Peyer's patch (tissue), 4 donors: ENCODE measurements at places on chromosomes 2 and 18.

GRCh38 chr2:44524347-44524926 lies 162.7 kb downstream of the CAMKMT start:
- H3K36me3 ChIP-seq: no peaks in the 10 kb centered on the region
- H3K4me1 ChIP-seq: no peaks in the 10 kb centered on the region
- no peak for DNase-seq
- H3K27me3 ChIP-seq: no peaks in the 10 kb centered on the region
- H3K27ac ChIP-seq: no peak overlapping the region

DNA sequence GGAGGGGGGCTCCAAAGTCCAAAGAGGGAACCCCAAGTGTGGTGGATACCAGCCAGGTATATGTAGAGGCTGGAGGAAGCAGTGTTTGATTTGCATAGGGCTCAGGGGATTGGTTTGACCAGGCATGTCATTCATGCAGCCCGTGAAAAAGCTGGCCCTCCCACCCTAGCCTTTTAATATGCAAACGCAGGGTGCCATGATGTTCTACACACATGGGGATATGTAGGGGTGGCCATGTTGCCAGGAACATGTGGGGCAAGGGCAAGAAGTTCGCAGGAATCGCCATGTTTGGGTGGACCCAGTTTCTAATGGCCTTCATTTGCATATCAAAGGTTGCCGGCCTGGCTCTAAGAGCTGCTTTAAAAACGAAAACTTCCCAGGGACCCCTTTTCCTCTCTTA lies 33.6 kb downstream of the B3GNT7 start:
- H3K36me3 ChIP-seq: no peaks in the 10 kb centered on the region
- DNase-seq: no peak
- H3K27ac ChIP-seq: no peak overlapping the region
- H3K4me3 ChIP-seq: no peak overlapping the region
- H3K4me1 ChIP-seq: no peaks in the 10 kb centered on the region

DNA sequence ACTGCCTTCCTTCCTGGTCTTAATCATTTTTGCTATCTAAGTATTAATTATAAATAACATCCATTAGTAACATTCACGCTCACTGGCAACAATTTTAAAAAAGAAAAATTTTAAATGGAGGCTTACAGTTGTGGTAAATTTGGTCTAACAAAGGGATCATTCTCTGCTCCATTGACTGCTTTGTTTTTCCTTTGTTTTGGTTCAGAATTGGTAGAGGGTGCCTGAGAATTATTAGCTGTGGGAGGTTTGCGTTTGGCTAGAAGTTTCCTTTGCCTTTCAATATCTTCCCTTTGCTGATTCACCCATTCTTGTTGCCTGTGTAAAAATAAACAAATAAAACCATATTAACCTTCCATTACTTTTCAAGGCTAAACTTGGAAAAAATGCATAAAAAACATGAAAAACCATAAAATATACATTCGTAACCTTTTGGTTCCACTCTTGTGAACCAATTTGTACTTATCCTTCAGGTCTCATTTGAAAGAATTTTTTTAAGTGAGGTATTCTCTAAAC lies 114.6 kb downstream of the TLK1 start:
- H3K27ac ChIP-seq: no peak overlapping the region
- no peaks in the 10 kb centered on the region for H3K27me3 ChIP-seq
- H3K4me3 ChIP-seq: no peak overlapping the region
- DNase-seq: no peak
- peaks cover 86% of the 10 kb centered on the region for H3K36me3 ChIP-seq

GRCh38 chr2:168545439-168546082 lies 89.5 kb downstream of the CERS6 start:
- no peak overlapping the region for H3K27ac ChIP-seq
- DNase-seq: no peak
- no peaks in the 10 kb centered on the region for H3K36me3 ChIP-seq
- no peaks in the 10 kb centered on the region for H3K4me1 ChIP-seq
- no peak overlapping the region for H3K4me3 ChIP-seq
- H3K27me3 ChIP-seq: no peaks in the 10 kb centered on the region

DNA sequence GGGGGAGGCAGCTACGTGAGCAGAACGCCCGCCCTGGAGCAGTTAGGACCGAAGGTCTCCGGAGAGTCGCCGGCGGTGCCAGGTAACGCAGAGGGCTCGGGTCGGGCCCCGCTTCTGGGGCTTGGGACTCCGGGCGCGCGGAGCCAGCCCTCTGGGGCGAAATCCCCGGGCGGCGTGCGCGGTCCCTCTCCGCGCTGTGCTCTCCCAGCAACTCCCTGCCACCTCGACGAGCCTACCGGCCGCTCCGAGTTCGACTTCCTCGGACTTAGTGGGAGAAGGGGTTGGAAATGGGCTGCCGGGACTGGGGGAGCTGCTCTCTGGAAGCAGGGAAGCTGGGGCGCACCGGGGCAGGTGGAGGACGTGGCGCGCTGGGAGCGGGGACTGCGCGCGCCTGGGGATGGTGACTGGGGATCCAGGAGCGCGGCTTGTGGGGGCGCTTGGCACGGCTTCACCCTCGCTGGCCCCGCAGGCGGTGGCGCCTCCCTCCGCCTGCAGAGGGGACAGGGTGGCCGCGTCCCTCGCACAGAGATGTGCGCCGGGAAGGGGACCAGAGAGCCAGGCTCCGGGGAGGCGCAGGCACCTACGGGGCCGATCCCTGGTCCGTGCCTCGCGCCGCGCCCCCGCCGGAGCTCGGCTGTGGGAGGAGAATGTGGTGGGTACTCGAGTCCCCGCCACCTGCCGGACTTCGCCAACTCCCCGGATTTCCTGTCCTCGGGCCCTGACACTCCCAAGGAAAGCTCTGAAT lies 688 bp downstream of the CDH20 start:
- H3K4me3 ChIP-seq: peak overlapping the region; percentile 24
- H3K36me3 ChIP-seq: no peaks in the 10 kb centered on the region
- H3K4me1 ChIP-seq: no peaks in the 10 kb centered on the region
- no peak overlapping the region for H3K27ac ChIP-seq

GRCh38 chr2:55054106-55054875 lies 4.0 kb upstream of the RTN4 start:
- H3K36me3 ChIP-seq: no peaks in the 10 kb centered on the region
- no peak for DNase-seq
- H3K27ac ChIP-seq: no peak overlapping the region

DNA sequence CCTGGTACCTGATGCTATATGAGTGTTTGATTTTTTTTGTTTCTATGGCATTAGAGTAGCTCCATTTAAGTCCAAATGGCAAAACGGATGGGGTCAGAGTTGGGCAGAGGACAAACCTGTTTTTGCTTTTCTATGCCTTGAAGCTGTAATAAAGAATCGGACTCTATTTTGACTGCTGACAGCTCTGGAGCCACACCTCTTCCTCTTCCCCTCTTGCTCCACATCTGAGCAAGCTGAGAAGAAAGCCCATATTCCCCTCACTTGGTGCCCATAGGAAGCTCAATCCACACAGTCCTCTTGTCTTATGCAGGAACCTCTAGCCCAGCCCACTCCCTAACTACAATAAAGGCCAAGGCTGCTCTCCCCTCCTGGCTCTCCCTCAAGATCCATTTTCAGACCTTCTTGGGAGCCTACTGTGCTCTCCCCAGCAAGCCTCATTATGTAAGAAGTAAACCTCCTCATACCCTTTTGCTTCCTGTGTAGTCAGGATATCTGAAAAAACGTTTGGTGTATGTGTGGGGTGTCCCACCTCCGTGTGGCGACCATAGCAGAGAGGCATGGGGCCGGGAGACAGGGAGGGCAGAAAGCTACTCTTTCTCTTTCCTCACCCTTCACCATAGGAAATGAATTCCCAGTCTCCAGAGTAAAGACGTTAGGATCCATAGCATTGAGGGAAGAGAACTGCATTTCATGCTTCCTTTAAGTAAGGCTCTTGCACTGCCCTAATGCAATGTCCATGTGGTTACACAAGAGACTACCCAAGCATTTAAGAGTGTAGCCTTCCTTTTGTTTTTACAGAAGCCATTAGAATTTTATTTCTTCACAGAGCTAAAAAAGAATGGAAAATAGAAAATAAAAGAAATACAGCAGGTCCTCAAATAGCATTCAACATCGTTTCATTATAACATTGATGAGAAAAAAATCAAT lies 41.9 kb upstream of the RAPGEF4 start:
- no peak for DNase-seq
- no peak overlapping the region for H3K4me3 ChIP-seq
- H3K27me3 ChIP-seq: no peaks in the 10 kb centered on the region
- no peaks in the 10 kb centered on the region for H3K36me3 ChIP-seq

- H3K4me3 ChIP-seq: no peak overlapping the region
- no peak for DNase-seq
- no peak overlapping the region for H3K27ac ChIP-seq
- H3K27me3 ChIP-seq: no peaks in the 10 kb centered on the region
- H3K4me1 ChIP-seq: no peaks in the 10 kb centered on the region
- H3K36me3 ChIP-seq: no peaks in the 10 kb centered on the region
Measured at GRCh38 chr2:230246206-230246605, 20.7 kb downstream of the SP140 start.

DNA sequence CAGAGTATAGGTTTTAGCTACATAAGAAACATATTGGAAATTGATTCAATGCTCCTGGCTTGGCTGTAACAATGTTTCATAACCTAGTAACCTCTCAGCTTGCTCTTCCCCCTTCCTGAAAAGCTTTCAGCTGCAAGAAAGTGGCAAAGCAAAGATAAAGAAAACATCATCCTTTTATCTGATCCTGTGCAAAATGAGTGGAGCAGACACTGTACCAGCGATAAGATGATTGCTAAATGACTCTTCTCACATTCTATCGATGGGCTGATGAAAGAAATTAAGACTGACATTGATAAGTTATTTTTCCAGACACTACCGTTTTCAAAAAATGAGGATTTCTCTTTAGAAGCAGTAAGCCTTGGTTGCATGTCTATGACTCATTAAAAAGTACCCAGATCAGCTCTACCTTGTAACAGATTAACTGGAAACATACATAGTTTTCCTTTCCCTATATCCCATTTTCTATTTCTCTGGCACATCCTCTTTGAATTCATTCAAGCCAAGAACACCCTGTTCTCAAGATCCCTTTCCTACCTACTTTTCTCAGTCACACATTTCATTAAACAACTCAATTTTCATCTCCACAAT lies 87.1 kb upstream of the LYPD1 start:
- H3K36me3 ChIP-seq: no peaks in the 10 kb centered on the region
- no peak overlapping the region for H3K27ac ChIP-seq
- DNase-seq: no peak
- no peaks in the 10 kb centered on the region for H3K4me1 ChIP-seq

DNA sequence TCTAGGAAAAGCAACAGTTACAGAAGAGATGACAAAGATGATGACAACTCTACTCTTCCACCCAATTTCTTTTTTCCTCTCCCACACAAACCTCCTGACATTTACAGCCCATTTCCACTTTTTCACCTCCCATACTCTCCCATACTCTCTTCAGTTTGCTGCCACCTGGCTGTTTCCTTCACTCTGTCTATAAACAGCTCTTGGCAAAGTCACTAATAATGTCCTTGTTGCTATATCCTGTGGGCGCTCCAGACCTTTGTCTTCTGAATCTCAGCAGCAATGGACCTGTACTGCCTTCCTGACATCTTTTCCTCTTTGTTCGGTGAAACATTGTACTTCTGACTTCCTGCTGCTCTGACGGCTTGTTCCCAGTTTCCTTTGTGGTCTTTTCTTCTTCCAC lies 60.7 kb upstream of the CAVIN2 start:
- no peak for DNase-seq
- H3K4me3 ChIP-seq: no peak overlapping the region
- no peaks in the 10 kb centered on the region for H3K27me3 ChIP-seq

DNA sequence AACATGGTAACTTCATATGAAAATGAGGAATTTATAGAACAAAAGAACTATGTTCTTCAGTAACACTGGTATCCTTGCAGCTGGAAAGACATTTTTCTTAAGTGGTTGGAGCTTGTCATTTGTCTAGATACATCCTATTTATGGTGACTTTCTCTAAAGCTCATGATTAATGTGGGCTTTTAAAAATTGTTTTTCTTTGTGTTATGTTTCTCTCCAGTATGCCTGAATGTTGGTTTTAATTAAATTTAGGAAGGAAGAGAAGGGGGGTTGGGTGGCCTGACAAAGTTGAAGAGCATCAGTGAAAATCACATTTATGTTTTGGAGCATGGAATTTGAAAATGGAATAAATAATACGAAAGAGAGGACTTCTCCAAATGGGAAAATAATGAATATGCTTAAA lies 457.1 kb upstream of the ETAA1 start:
- no peak for DNase-seq
- H3K4me1 ChIP-seq: no peaks in the 10 kb centered on the region
- H3K27ac ChIP-seq: no peak overlapping the region
- no peaks in the 10 kb centered on the region for H3K27me3 ChIP-seq
- H3K36me3 ChIP-seq: no peaks in the 10 kb centered on the region
- no peak overlapping the region for H3K4me3 ChIP-seq

DNA sequence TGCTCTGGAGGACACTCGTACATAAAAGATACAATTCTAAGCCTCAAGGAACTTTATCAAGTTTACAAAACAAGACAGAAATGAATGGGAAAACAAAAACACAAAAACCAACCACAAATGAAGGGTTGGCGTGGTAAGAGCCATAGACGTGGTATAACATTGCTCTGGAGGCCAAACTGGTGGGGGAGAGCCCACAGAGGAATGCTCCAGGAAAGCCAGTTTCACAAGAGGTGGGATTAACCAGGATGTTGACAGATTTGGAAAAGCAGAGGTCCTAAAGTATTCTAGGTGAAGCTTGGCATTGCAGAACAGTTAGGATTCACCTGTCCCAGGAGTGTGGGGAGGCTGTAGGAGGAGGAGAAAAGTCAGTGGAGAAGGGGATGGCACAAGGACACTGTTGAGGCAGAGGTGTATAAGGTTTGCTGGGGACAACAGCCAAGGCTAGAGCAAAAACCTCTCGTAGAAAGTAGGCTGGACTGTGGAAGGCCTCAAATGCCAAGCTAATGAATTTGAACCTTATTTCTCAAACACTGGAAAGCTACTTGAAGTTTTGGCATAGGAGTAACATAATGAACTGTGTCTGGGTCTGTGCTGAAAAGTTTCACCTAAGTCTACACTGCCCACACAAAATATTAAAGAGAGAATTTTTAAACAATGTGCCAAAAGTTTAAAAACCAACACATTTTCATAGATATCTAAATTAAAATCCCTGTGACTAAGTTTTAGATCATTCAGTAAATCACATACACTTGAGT lies 135.1 kb downstream of the THADA start:
- no peaks in the 10 kb centered on the region for H3K36me3 ChIP-seq
- no peak overlapping the region for H3K4me3 ChIP-seq
- no peak for DNase-seq
- peaks cover 8% of the 10 kb centered on the region for H3K4me1 ChIP-seq

- H3K4me3 ChIP-seq: no peak overlapping the region
- H3K27ac ChIP-seq: no peak overlapping the region
Measured at GRCh38 chr18:49745045-49746014, 68.0 kb downstream of the ACAA2 start.
